ENCODE measurements at places on chromosomes 1 and 21.

- DNase-seq: no peak
These were observed 11.6 kb downstream of the CAMK2N1 start for GRCh38 chr1:20474333-20474975.

DNA sequence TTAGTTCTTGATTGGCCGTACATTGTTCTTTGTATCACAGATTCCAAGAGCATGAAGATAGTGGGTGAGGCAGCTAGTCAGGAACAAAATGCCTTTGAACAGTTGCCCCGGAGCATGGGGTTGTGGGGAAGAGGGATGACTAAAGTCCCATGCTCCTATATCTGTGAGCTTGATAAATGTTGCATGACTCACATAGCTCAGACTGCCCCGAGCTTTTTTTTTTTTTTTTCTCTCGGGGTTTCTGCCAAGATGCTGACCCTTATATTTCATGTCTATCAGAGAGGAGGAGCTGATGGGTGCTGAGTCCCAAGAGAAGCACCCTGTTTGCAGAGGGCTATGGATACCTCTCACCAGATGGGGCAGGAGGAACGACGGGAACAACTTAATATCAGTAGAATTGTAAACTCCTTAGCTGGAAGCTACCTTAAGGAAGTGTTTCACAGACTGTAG, 40.6 kb downstream of the SRRM1 start:
- peak; percentile 92 for DNase-seq

DNA sequence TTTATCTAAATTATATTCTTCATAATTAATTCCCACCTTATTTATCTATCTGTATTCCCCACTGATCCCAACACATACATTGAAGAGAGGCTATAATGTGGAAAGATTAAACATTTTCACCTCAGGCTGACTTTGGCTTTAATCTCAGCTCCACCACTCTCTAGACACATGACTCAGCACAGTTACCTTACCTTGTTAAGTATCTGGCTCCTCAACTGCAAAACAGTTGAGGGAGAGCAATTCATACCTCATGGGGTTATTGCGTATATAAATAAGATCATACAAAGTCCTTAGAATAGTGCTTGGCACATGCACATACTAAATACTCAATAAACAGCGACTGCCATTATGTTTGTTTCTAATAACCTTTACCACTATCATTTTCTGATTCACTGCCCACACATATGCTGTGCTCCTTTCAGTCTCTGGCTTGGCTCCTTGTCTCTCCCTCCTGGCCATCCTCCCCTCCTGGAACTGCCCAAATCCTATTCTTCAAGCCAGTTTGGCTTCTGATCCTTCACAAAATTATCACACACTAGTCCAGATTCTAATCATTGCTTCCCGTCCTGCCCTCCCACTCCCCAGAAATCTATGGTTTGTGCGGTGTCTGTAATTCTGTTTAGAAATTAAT, 50.1 kb downstream of the BCL9 start:
- no peak for DNase-seq

DNA sequence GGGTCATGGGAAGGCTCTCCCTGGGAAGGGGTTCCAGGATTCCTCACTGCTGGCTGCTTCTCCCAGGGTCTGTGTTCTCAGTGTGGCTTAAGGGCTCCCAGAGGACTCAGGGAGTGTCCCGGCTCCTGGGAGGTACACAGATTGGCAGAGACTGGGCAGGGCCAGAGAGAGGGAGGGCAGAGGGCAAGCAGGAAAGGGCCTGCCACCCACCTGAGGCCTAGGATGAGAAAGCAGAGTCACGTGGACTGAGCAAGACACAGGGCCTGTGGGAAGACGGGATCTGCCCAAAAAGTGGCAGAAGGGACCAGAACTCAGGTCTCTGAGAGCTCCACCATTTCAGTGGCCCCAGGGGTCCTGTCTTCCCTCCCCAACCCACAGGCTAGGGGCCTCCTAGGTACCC, 871 bp downstream of the SLFNL1 start:
- no peak for DNase-seq

- no peak for DNase-seq
These were observed 58.2 kb downstream of the ARHGEF10L start for GRCh38 chr1:17597651-17598050.

- DNase-seq: no peak
These were observed 1.1 kb downstream of the MIA3 start for GRCh38 chr1:222618880-222619596.

- no peak for DNase-seq
These were observed 14.1 kb downstream of the TMCO4 start for GRCh38 chr1:19785660-19786059.

DNA sequence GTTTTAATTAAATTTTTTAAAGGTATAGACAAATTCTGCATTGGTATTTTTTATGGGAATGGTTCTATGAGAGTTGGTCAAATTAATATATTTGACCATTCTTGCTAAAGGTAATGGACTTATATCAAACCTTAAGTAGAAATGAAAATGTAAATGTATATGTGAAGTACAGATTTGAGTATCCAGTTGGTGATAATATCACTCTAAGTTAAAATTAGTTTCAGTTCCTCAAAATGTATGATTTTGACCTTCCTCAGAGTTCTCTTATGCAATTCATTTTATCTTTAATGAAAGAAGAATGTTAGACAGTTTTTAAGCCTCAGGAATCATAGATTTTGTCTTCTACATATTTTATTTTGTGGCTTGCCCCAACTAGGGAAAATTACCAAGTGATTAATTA, 1291.5 kb upstream of the B3GALT2 start:
- no peak for DNase-seq

- DNase-seq: no peak
These were observed 43.2 kb downstream of the TMCO4 start for GRCh38 chr1:19756480-19756879.

DNA sequence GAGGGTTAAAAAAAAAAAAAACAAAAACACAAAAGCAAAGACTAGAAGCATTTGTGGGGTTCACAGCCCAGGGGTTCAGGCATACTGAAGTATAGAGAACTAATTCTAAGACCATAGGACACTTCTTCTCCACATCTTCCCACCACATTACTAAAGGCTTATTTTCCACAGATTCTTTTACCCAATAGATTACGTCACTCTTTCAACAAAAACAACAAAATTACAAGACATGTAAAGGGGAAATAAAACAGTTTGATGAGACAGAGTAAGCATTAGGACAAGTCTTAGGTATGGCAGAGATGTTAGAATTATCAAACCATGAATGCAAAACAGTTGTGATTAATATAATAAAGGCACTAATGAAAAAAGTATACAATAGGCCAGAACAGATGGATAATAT, 2013.7 kb downstream of the MRPL39 start:
- no peak for DNase-seq

GRCh38 chr1:71228742-71229365, 148.0 kb upstream of the ZRANB2 start:
- DNase-seq: no peak

GRCh38 chr1:171741872-171742576, at the start of gene VAMP4:
TSS of gene VAMP4 (minus strand) at chr1:171742065. CDS start at chr1:171738414, 3,651 bp downstream.
- DNase-seq: peak; percentile 83

DNA sequence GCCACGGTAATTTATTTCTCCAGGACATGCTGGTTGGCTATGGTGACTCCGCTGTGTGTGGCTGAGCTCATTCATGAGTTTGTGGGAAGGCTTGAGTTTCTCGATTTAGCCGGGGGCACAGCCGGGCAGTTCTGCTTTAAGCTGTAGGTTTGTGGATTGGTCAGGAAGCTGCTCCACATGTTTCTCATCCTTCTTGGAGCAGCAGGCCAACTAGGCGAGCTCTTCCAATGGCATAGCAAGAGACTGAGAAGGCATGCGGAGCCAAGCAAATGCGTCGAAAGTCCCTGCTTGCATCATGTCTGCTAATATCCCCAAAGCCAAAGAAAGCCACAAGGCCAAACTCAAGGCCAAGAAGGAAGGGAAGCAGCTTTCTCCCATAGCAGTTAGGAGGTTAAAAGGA, 71.6 kb upstream of the GREM2 start:
- peak; percentile 43 for DNase-seq

DNA sequence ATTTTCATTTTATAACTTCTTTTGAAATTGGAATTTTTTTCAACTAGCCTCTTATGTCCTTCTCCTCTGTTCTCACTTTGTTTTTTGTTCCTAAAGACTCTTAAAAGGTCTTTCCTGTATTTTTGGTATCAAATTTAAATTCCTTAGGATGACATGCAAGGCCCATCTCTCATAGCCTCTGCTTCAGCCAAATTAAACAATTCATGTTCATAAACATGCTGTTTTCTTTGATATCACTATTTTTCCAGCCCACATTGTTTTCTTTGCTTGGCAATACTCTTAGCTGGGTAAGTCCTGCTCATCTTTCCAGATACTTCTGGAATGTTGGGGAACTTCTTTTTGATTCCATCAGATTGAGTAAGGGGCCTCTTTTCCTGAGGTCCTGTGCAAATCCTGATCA, 55.8 kb upstream of the GPR88 start:
- peak; percentile 20 for DNase-seq

GRCh38 chr1:38648417-38648816, 211.2 kb downstream of the RRAGC start:
- no peak for DNase-seq

GRCh38 chr1:177748080-177748801, 221.6 kb downstream of the SEC16B start:
- no peak for DNase-seq

DNA sequence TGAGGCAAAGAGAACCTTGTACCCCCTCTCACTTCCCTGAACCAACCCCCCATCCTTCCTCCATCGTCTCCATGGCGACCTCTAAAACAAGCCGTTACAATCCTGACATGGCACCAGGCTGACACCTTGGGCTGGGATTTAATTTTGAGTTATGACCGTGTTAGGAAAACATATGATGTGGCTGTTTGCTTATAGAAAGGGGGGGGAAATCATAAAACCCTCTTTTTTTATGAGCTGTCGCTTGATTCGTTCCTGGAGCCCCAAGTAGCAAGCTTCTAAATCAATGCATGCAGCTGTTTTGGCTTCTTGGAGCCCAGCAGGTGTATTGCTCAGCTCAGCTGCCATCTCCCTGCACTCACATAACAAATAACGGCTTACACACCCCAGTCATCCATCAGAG, 301.2 kb upstream of the SPAG17 start:
- no peak for DNase-seq

DNA sequence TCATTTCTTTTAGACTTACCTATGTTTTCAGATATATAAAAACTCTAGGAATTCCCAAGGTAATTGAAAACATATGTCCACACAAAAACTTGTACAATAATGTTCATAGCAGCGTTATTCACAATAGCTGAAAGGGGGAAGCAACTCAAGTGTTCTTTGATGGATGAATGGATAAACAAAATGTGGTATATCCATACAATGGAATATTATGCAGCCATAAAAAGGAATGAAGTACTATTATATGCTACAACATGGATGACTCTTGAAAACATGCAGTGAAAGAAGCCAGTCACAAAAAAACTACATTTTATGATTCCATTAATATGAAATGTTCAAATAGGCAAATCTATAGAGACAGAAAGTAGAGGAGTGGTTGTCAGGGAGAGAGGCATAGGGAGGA, 62.2 kb upstream of the WDR26 start:
- no peak for DNase-seq

GRCh38 chr1:68112835-68113243, 62.4 kb upstream of the DIRAS3 start:
- peak; percentile 54 for DNase-seq

GRCh38 chr1:145952903-145953302, 4.9 kb downstream of the LIX1L start:
- no peak for DNase-seq

GRCh38 chr1:221510793-221511503, 230.9 kb downstream of the DUSP10 start:
- no peak for DNase-seq

- peak; percentile 36 for DNase-seq
These were observed 378.1 kb downstream of the LMO4 start for GRCh38 chr1:87706779-87707228.

DNA sequence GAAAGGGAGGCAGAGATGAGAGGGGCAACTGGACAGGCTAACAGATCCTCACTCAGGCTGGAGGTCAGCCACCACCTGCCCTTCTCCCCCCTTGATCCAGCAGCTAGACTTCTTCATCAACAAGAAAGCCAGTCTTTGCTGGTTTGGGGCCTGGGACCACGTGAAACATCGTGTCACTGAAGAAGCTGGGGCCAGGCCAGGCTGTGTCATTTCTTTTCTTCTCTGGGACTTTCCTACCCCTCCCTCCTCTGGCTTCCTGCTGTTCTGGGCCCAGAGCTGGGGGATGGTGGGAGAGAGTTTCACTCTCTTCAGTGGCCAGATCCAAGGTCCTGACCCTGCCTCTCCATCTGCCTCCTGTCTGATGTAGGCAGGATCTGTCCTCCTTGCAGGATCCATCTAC, 18.1 kb upstream of the SLC26A9 start:
- DNase-seq: peak; percentile 46

DNA sequence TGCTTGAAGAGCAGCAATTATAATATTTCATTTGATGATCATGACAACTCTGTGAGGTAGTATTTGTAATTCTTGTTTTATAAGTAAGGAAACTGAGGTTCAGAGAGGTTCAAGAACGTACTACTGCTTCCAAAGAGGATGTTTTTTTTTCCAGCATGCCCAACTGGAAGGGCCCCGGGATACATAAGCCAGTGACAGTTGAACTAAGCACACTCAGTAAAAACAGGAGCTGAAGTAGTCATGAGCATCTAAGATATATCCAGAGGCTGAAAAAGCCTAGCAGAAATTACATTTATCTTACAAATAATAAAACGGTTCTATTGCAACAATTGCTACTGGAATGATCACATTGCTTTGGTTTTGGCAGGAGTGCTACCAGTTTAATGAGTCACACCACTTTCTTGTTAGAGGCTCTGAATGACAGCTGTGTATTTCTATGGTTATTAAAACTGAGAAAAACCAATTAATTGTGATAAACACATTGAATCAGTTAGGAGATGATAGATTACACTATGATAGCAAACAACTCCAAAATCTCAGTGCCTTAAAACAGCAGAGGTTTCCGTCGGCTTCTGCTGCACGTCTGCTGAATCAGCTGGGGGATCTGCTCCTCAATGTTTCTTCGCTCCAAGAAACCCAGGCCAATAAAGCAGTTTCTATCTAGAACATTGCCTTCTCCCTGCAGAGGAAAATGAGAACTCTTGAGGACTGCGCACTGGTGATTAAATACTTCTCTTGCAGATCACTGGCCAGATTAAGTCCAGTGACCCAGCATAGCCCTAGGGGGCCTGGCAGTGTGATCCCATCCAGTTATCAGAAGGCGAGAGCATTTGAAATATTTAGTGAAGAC, 522.7 kb downstream of the PLPP3 start:
- DNase-seq: peak; percentile 73

GRCh38 chr1:74611887-74612286, 61.7 kb downstream of the ERICH3 start:
- no peak for DNase-seq

DNA sequence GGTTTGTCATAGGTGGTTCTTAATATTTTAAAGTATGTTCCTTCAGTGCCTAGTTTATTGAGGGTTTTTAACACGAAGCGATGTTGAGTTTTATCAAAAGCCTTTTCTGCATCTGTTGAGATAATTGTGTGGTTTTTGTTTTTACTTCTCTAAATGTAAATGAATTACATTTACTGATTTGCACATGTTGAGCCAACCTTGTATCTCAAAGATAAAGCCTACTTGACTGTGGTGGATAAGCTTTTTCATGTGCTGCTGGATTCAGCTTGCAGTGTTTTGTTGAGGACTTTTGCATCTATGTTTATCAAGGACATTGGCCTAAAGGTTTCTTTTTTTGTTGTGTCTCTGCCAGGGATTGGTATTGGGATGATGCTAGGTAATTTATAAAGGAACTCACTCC, 142.5 kb downstream of the PRDM2 start:
- DNase-seq: no peak
